ENCODE measurements at places on chromosomes 7 and 10.

- DNase-seq = no peak
These were observed 117.9 kb downstream of the HIPK2 start for GRCh38 chr7:139659922-139660316.

GRCh38 chr7:43612599-43613589 lies 30.0 kb downstream of the STK17A start:
- DNase-seq = no peak

GRCh38 chr7:145398758-145399157 lies 562.9 kb upstream of the TPK1 start:
- DNase-seq = no peak

DNA sequence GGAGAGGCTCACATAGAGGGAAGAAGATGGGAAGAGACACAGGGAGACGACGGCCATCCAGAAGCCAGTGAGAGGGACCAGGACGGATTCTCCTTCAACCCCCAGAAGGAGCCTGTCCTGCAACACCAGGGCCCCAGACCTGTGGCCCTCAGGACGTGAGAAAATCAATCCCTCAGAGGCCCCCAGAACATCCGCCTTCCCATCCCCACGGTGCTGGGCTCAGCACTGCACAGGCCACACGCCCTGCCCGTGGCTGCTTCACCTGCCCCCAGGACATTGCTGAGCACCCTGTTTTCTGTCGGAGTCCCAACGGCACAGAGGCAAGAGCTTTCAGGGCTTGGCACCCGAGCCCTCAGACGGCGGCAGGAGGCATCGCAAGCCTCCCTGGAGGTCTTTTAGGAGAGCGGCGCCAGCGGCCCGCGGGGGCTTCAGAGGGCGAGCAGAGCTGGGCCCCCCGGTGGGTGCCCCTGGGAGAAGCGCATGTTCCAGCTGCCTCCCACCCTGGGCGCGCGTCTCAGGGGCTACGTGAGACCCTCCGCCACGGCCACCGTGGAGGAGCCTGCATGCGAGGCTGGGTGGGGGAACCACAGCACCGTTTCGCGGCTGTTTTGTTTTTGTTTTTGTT lies 42.8 kb downstream of the PDGFA start:
- DNase-seq = no peak

DNA sequence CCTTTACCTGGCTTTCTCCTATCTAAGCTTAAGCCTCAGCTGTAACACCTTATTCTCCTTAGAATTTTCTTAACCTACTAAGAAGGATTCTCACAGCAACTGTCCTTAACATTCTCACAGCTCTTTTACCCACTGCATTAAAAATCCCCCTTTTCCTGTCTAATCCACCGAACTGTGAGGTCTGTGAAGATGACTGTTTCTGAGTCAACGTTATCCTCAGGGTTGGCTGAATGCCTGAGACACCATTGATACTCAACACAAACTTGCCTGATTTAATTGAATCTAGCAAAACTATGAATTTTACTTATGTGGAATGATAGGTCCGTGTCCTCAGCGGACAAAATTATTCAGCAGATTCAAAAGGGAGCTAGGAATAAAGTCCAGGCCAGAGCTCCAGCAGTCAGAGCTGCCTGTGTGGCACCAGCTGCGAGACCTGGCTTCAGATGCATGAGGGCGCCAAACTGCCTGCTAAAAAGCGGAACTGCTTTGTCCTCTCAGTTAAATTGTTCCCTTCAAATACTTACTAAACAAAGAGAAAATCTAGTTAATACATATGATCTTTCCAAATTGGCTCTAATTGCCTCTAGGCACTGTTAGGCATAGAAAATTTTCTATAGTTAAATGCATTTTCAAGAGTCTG lies 33.4 kb upstream of the VWDE start:
- no peak for DNase-seq

DNA sequence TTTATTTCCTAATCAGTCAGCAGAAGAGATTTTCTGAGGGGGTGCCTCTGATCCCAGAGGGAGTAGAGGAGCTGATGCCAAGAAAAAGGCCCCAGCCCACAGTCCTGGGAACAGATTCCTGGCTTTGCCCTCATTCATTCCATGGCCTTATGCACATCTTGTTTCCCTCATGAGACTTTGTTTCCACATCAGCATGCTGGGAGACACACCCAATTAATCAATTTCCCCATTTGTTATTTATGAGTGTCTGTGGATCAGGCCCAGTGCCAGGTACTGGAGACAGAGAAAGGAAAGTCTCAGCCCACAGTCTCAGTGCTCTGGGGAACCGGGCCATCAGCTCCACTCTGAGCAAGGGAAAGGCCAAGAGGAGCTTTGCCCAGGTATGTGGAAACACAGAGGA lies 496.2 kb upstream of the ZMIZ1 start:
- no peak for DNase-seq

DNA sequence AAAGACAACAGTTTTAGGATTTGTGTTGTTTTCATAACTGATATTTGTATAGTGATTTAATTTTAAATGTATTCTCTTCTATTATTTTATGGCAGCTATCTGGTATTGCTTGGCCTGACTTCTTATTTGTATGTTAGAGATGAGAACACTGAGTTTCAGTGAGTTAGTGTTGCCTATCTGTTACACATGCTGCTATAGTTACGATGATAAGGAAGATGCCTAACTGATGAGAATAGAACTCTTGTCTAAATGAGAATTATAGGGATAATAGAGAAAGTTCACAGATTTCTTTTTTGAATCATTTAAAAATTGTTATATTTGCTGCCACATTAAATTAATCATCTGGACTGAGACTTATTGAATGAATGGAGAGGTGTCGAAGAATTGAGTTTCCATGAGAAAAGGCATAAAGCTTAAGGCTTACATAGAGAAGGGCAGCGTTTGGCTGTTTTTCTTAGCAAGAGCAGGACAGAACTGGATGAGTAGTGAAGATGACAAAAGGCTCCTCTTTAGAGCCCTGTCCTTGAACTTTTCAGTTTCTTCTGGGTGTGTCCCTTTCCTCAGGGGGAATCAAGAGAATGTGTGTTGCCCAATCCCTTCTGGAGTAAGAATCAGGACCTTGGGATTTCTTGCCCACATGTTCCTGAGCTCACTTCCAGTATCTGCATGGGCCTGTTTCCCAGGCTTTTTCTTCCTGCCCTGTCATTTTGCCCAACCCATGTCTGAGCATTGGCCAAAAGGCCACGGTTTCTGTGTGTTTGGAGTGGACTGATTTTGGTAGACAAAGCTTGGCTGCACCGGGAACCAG lies 195.6 kb upstream of the CSTF2T start:
- no peak for DNase-seq

- DNase-seq = peak; percentile 49
These were observed 86.0 kb downstream of the FANK1 start for GRCh38 chr10:125982260-125982948.

GRCh38 chr7:108627476-108628051 lies 57.9 kb downstream of the DNAJB9 start:
- no peak for DNase-seq

DNA sequence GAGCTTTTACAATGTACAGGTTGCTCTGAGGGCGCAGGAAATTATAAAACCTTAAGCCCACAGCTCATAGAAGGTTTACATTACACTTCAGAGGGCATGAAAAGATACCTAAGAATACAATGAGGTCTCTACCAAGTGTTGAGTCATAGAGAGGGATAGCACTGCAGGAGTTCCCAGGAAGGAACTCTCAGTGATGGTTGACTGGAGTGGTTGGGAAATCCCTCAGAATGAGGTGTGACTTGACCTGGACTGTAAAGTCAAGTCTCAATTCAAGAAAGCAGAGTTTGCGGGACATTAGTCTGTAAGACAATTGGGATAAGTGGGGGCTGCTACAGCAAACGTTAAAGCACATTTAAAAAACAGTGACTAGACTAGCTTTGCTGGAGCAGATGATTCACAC lies 21.9 kb downstream of the TNKS2 start:
- no peak for DNase-seq

GRCh38 chr7:138982204-138982623 lies 1.0 kb upstream of the KIAA1549 start:
- no peak for DNase-seq

DNA sequence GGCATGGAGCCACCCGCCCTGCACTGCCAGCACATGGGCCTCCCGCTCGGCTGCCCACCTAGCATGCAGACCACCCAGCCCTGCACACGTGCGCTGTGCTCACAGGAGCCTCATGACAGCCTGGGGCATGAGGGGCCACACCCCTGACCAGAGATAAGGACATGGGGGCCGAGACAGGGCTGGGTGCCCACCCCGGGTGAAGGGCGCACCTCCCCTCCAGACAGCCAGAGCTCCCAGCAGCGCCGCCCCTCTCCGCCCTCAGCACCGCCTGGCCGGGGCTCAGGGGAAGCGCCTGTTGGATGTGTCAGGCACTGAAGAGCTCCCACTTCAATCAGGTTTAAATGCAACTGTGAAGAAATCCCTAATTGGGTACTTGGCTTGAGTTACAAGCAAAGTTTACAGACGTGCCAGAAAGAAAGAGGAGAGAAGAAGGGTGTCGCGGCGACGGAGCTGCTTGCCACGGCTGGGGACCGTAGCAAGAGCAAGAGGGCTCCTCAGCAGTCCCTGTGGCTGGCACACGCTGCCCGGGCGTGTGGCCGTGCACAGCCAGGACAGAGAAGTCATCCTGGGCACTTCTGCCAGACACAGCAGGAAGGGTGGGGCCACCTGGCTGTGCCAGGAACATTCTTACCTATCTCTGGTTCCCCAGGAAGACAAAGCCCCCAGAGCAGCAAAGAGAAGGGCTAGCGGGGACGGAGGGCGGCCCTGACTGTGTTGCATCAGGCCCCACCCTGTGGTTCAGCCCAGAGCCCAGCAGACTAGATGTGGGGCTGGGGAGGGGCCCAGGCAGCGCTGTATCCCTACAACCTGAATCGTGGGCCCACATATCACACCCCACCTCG lies 247.4 kb downstream of the ELFN1 start:
- no peak for DNase-seq

GRCh38 chr7:157086508-157087187 lies 52.1 kb upstream of the UBE3C start:
- DNase-seq = no peak

All from Caco-2 (cell line).